ENCODE measurements at places on chromosomes 2 and 18. TPM values are rescaled to one million over a fixed set of nuclear protein-coding genes. Genes with fewer than 3 reads are reported as not detected.

PAX3 gene
- total RNA-seq: not detected

GEN1 gene
- total RNA-seq: 6.6 TPM

RIT2 gene
- total RNA-seq: not detected

FAM117B gene
- 2.3 TPM for total RNA-seq

TRIM43 gene
- total RNA-seq: not detected

ABCG5 gene
- total RNA-seq: 46.1 TPM
